ENCODE measurements at places on chromosomes 3 and 15.

- DNase-seq, result no peak
These were observed 200.5 kb downstream of the KLF13 start for GRCh38 chr15:31526916-31527690.

DNA sequence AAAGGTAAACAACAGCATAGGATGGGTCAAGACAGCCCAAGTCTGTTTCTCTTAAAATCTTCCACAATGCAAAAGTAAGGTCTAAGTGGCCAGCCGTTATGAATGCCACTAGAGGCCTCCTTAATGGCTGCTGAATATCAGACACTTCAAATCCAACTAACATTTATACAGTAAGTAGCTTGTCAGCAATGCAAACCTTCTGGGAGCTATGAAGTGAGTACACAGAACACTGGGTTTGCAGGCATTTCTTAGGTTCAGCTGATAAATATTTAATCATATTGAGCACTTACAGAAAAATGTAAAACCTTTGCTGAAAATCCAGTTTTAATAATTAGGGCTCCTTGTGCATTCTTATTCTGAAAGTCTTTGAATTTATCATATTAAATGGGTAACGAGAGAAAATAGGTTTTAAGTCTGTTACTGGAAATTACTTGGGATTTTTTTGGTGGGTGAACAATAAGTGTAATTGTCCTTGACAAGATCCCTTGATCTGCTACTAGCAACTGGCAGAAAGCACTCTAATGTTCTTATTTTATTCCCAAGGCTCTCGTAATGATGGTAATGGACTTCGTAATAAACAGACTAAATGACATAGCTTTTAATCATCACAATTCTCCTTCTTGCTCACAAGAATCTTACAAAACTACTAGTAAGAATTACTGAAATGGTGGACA is 141.7 kb upstream of the GPR149 start:
- no peak for DNase-seq

- DNase-seq, result no peak
These were observed 19.7 kb upstream of the IQSEC1 start for GRCh38 chr3:13092621-13093617.

- no peak for DNase-seq
These were observed 67.8 kb downstream of the LINGO1 start for GRCh38 chr15:77564938-77565337.

- DNase-seq, result no peak
These were observed 8.8 kb downstream of the TMEM40 start for GRCh38 chr3:12750223-12750622.

DNA sequence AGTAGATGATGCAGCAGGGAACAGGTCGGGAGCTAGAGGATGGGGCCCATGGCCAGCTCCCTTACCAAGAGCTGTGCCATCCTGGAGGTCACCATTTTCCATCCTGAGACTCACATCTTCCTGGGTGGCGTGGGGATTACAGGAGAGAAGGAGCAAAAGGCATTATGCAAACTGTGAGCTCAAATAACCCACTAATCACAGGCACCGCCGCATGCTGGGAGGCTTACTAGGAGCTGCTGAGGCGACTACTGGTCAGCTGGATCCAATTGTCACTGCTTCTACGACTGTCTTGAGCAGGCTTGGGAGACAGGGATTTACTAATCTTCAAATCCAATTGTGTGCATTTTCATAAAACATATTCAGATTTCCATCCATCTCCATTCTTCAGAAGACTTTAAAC is 12.5 kb upstream of the KBTBD12 start:
- no peak for DNase-seq

DNA sequence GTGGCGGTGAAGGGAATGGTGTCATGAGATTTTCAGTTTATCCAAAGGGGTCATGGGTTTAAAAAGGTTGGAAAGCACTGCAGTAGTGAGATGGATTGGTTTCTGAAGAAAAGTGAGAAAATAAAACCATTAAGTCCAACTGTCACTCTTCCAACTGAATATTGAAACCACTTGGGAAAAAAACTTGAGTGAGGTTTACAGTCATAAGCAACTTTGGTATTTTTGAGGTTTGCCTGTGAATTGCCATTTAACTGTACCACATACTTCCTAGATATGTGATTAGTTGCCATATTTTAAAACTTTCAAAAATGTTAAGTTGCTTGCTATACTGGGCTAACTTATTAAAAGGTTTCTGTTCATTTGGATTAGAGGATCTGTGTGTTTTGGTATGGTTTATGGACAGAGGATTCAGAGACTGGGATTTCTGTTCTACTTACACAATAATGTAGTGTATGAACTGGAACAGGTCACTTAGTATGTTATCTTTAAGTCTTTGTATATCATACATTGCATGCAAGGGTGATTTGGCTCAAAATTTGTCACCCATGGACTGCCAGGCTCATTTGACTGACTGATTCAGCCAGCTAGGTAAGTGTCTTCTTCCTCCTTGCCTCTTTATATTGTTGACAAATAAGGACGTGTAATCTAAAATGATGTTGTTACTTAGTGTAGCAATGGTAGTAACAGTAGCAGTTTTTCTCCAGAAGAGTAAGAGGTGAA is 201.4 kb upstream of the EOMES start:
- no peak for DNase-seq

GRCh38 chr3:24502690-24503089 is 8.0 kb upstream of the THRB start:
- DNase-seq, result no peak

DNA sequence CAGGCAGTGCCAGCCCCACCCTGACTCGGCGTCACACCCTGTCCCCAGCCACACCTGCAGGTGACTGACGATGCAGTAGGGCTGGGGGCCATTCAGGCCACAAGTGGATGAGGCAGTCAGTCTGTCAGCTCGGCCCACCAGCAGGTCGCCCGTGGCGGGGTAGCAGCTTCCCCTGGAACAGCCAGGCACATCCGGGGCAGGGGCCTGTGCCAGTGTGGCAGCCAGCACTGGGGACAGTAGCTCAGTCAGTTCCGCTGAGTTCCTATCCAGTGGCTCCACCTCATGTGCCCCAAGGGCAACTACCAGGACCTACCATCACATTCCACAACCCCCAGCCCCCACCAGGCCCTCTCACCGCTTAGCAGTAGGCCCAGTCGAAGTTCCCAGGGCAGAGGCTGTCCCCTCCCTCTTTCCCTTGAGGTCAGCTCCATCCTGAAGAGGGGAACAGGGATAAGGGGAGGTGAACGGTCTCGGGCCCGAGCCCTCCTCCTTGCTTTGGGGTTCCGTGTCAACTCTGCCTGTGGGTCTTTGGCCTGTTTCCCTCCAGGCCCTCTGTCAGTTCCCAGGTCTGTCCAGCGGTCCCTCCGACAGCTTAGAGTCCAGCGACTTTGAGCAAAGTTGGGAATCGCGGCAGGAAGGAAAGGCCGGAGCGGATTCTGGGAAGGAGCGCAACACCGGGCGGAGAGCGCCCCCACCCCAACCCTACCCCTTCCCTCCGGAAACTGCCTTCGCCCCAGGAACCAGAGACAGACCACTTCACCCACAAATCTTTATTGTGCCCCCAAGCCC is at the start of gene LAMB2:
TSS of gene LAMB2 (minus strand) at position 614 of the 789 bp plus-strand sequence. CDS start at position 431, 183 bp downstream.
- DNase-seq, result no peak

- no peak for DNase-seq
These were observed 27.1 kb upstream of the VPS8 start for GRCh38 chr3:184784731-184785500.

DNA sequence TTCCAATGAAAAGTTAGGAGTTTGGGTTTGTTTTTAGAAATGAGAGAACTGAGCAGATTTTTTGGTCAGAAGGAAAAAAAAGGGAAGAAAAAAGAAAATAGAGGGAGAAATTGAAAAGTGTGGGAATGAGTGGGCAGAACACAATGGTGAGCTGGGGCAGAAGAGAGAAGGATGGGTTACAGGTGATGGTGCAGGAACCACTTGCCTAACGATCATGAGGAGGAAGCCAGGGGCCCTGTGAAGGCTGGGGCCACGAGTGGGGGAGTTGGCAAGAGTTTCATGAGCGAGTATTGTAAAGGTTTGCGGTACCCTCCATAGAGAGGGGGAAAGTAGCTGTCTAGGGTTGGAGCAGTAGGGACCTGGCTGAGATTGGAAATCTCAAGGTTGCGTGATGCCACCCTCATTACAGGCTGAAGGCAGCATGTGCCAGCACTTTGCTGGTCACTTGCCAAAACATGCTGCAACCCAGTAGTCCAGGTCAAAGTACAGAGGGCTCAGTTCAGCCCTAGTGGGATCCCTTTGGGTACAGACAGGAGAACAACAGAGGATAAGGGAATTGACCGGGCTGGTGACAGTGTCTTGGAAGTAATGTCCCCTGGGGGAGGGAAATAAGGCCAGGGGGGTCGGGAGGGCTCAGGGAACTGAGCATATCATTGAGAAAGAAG is 6.6 kb downstream of the IVD start:
- no peak for DNase-seq

DNA sequence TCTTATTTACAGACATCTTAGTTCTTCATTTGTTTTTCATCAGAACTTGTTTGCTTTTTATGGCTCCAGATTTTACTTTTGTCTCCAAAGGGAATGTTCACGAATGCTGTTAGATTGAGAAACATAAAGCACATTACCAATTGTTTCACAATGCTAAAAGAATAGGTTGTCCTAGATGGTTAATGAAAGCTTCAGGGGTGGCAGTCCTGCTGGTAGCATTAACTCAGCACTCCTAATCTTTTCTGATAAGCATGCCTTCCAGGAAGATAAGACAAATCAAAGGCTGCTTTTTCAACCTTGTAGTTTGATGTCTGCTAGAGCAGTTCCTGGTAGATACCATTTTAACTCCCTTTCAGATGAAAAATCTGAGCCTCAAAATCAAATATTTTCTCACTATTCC is 619.4 kb downstream of the PYDC2 start:
- DNase-seq, result no peak

GRCh38 chr3:136838641-136839555 is 20.0 kb downstream of the SLC35G2 start:
- DNase-seq, result no peak

DNA sequence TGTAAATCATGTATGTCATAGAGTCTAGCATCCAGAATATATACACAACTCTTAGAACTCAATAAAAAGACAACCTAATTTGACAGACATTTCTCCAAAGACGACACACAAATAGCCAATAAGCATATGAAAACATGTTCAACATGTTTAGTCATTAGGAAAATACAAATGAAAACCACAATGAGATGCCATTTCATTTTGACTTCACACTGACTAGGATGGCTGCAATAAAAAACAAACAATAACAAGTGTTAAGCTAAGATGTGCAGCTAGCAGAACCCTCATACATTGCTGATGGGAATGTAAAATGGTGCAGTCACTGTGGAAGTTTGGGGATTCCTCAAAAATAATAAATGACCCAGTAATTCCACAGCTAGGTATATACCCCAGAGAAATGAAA is 16.4 kb downstream of the SPG11 start:
- no peak for DNase-seq

DNA sequence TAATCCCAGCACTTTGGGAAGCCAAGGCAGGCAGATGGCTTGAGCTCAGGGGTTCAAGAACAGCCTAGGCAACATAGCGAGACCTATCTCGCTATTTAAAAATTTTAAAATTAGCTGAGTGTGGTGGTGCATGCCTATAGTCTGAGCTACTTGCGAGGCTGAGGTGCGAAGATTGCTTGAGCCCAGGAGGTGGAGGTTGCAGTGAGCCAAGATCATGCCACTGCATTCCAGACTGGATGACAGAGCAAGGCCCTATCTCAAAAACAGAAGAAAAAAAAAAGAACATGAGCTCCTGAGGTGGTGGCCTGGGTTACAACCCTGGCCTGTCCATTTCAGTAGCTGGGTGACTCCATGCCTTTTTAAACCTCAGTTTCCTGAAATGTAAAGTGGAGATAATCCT is 7.2 kb downstream of the DNASE1L3 start:
- no peak for DNase-seq

- DNase-seq, result no peak
These were observed 28.3 kb downstream of the STARD5 start for GRCh38 chr15:81295486-81296121.

DNA sequence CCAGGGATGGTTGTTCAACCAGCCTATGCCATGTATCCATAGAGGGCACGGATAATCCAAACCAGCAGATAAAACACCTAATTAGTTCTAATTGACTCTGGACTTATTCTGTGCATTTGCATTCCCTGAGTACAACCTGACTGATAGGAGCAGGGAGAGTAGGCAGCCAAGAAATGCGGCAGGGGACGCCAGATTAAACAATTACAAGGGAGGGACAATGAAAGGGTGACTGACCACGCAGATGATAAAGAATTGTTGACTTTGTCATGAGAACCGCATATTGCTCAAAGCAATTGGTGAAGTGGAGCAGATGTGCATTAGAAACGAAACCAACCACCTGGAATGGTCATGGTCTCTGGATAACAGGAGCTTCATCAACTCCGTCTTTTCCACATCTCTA is 369.1 kb upstream of the FRG2C start:
- DNase-seq, result no peak

- no peak for DNase-seq
These were observed 56.0 kb downstream of the MEF2A start for GRCh38 chr15:99621767-99622166.

DNA sequence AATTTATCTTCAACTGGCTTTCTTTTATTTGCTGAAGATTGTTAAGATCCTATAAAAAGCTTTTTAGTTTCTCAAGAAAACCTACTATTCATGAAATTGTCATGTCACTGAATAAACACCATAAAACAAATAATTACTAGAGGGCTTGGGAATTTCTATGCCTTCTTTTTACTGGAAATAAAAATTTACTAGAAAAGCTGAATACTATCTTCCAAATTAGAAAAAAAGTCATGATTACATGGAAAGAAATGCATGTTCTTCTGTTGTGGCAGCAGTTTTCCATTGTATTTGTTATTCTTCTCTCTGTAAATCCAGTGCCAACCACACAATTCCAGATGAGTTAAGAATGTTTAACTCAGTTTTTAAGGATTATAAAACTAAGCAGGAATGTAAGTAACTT is 153.8 kb downstream of the RAP2B start:
- no peak for DNase-seq

DNA sequence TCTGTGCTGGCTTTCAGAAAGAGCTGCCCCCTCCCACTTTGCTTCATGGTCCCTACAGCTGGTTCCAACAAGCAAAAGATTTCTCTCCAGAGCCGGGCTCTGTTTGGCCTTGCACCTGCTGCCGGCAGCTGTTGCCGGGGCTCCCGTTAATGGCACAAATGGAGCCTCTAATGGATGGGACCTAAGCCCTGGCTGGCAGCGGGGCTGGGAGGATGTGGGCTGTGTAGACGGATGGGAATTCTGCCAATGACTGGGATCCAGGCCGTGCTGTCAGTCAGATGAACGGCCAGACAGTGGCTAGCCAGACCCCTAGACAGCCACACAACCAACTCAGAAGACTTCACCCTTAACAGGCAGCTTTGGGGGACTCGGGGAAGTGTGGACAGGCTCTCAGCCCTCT is 88.0 kb downstream of the RPLP1 start:
- DNase-seq, result no peak

DNA sequence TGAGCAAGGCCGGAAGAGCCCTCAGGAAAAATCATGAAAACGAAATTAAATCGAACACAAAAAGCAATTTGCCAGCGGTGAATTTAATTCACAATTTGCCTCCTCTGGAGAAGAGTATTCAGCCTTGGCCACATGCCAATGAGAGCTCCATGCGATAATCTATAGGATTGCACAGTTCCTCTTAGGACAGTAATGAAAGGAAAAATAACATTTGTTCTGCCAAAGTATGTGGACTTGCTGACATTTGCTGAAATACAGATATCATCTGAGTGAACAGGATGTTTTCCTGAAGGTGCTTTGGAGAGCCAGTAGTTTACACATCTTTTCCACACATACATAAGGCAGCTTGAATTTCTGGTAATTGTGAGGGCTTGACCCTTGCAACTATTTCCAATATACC is 188.6 kb upstream of the PDZRN3 start:
- DNase-seq, result no peak

Measured in stimulated activated CD4-positive, alpha-beta T cell treated with anti-CD3 and anti-CD28 coated beads, Interleukin-4, amount 100 ng/mL, for 48 hours (primary cell).